ENCODE measurements at places on chromosomes 12 and 14.

GRCh38 chr12:133156125-133156690 lies 25.1 kb upstream of the ZNF268 start:
- no peak for DNase-seq

DNA sequence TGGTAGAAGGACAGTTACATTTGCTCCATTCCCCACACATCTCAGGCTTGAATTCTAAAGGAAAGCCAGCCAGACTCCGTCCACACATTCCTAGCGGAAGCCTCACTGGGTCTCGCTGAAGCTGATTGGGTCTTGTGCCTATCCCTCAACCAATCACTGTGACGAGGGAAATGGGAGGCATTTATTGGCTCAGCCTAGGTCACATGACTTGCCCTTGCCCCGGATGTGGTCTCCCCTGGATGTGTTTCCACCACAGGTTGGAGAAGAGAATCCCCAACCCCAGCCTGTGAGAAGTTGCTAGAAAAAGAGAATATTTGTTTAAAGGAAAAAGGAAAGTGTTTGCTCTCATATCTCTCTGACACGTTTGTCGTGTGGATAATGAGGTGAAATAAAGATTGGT lies 93.4 kb downstream of the C12orf75 start:
- DNase-seq = no peak

DNA sequence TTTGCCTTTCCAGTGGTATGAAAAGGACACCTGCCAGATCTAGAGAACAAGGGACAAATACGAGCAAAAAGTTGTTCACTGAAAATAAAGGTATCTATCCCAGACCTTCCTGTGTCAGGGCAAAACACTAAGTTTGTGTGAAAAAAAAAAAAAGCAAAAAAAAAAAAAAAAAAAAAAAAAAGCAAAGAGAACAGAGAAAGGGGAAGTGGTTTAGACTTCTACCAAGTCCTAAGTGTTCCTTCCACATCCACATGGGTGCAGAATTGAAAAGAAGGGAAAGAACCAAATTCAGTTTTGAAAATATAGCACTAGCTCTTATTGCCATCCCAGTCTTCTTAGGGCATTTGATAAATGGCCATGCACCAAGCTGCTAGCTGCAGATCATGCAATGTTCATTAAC lies 41.7 kb downstream of the ZCRB1 start:
- no peak for DNase-seq

- DNase-seq = no peak
Measured at GRCh38 chr12:86275356-86275755, 19.2 kb upstream of the MGAT4C start.

DNA sequence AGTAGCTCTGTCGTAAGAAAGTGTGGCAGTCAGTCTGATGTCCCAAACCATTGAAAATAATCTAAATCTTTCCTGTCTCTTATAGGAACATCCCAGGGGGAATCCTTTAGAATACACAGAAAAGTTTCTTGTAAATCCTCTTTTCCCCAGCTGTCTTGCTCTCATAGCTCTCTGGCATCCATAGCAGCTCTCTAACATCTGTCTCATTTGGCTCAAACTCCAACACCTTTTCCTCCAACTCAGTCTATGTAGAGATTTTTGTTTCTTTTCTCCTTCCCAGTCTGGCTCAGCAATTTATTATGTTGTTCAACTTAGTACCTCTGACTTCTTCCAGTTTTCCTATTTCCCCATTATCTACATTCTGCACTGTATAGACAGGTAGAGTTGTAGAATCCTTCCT lies 84.4 kb upstream of the NEDD1 start:
- DNase-seq = no peak

DNA sequence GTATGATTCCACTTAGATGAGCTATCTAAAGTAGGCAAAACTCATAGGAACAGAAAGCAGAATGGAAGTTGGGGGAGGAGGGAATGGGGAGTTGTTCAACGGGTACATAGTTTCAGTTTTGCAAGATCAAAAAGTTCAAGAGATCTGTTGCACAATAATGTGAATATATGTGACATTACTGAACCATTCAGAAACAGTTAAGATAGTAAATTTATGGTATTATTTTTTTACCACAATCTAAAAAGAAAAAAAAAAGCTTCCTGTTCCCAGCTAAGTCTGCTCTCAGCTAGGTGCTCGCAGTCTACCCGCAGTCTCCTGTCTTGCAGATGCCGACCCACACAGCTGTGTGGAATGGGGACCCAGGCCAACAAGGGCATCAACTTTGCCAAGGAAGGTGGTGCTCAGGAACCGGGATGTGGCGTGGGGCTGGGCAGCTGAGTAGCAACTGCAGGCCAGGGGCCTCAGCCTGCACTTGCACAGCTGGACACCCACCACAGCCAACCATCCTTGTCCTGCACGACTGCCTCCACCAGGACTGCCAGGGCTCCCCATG lies 15.3 kb upstream of the ANO6 start:
- DNase-seq = no peak

GRCh38 chr12:120718055-120718454 lies 7.6 kb upstream of the ACADS start:
- no peak for DNase-seq

DNA sequence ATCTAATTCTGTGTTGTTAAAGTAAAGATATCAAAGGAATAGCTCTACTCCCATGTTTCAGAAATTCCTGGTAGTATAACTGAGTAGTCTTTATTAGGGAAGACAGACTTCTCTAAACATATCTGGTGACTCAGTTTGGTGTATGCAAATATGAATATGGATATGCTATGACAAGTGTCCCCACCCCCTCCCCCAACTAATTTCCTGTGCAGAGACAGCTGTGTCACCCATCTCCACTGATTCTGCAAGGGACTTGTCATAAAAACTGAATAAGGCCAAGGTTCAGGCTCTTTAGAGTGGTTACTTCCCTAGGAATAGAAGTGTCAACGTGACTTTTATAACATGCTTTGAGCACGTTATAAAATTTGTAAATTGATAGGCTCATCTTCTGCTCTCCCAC lies 429.1 kb downstream of the DAD1 start:
- DNase-seq = no peak

- no peak for DNase-seq
Measured at GRCh38 chr12:69919495-69919894, 94.5 kb downstream of the MYRFL start.

GRCh38 chr14:89004166-89004565 lies 179.7 kb downstream of the TTC8 start:
- DNase-seq = no peak

DNA sequence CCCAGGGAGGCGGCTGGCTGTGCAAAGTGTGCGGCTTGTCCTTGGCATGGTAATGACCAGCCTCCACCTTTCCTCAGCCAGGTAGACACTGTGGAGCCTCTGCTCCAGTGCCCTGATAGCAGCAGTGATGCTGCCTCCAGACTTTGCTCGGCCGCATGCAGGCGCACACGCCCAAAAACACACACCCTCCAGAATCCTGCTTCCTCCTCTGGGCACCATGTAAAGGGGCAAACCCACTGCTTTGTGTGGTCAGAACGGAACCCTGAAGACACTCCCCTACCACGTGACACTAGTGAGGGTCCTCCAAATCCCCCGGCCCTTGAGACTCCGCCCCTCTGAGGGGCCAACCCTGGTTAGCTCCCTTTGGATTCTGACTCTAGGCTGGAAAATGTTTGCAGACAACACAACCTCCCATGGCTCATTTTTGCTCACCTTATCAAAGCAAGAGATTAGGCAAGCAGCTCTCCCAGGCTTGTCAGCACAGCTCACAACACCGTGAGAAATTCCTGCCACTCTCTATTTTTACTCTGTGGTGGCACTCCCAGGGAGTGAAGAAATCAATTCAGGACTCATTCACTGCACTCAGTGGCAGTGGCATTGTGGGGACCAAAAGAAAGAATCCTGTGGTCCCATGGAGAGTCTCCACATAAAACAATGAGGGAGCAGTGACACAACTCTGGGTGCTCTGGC lies 4.5 kb downstream of the KRT77 start:
- DNase-seq = no peak

GRCh38 chr12:25502596-25502995 lies 50.5 kb downstream of the LMNTD1 start:
- no peak for DNase-seq
